ENCODE measurements at places on chromosomes 5 and 9.
A peak's percentile ranks its signal among the peaks of the same experiment; 100 is the strongest.

DNA sequence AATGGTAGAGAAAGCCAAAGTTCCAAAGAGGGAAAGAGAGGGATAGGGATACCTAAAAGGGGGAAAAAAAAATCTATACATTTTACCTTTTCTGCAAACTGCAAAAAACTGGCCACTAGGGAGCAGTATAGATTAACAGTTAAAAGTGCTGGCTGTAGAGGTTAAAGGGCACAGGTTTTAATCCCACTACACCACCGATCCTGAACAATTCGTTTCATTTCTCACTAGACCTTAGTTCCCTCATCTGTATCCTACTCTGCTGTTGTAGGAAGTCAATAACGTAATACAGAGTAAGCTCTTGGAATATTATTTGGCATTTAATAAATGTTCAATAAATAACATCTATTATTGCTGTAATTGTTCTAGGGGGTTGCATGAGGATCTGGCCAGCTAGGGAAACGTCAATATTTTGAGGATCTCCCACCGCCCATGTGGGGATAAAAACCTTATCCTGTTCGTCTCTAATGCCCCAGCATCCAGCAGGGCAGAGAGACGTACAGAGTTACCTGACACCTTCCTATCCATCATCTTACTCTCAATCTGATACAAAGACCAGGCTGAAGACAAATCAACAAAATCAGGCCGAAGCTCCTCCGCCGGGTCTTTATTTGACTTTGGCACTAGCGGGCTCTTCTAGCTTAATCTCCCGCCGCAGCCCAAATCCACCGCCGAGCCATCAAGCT, 757 bp downstream of the CDC26 start:
- no peak for DNase-seq

DNA sequence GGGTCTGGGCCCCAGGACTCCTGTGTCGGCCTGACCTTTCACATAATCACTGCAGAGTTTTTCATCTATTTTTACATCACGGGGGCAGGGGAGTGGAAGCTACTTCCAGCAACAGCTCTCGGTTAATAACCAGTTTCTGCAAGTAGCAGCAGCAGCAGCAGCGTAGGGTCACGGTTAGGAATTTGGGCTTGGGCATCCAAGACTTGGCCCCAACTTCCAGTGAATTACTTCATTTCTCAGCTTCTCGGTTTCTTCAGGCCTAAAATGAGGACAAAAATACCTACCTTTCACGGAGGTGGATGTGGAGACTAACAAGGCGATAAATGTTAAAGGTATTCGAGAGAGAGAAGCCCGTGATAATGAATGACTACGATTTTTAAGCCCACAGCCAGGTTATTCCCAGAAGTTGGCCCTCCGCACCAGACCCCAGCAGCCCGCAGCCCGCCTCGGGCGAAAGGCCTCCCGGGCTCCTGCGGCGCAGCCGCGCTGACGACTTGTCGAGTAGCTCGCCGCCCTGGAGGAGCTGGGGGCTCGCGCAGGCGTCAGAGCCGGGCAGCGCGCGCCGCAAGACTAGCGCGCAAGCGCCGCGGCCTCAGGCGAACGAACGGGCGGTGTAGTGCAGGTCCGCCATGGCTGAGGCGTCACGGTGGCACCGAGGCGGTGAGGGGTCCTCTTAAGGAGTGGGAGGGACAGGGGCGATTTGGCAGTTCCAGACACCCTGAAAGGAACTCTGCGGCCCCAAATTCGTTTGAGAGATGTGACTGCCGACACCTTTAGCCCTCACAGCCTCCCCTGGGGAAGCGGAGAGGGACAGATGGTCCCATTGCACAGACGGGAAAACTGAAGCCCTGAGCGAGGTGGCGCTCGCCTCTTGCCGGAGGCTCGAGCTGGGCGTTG, at the start of gene PKD2L2:
Gene PKD2L2 (plus strand): TSS at position 595 of the 897 bp plus-strand sequence. CDS start 35 bp downstream, at position 630.
- no peak for DNase-seq

DNA sequence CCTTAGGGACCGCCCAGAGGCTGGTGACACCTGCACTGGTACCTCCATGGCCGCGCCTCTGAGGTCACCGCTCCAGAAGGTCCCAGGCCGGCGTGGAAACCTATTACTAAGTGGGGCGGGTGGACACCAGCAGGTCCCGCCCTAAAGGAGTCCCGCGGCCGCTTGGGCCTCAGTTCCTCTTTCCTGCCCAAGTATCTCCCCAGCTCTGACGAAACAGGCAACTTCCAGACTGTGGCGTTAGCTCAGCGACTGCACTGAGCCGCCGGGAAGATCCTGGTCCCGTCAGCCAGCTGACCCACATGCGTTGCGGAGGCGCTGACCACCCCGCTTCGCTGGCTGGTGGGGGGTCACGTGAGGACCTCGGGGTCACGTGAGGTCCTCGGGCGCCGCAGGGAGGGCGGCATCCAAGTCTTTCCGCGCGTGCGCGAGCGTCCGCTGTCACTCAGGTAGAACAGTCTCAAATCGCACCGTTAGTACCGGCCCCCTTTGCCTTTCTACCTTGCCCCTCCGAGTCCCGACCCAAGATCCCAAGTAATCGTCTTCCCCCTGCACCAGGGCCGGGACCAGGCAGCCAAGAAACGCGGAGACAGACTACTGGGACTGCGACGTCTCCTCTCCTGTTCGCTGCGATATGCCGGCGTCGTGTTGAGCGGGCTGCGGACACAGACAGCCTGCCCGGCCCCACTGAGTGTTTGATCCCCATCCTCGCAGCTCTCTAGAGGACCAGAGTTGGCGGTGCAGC, 53.7 kb upstream of the KDM4C start:
- peak; percentile 60 for DNase-seq

DNA sequence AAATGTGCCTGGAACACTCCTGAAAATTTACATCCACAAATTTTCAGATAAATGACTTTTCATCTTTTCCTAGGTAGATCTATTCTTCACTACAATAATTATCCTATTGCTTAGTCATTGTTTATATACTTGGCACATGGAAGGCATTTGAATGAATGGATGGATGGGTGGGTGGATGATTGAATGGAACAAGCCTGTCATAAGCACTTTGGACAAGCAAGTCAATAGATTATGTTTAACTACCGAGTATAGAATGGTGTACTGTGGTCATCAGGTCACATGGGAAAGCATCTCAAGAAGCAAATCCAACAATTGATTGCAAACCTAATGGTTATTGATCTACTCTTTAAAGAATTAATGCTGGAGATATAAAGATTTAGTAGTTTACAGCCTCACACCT, 114.4 kb upstream of the DMRTA1 start:
- DNase-seq = no peak

GRCh38 chr9:72048850-72049249, 11.6 kb downstream of the C9orf57 start:
- DNase-seq = no peak

DNA sequence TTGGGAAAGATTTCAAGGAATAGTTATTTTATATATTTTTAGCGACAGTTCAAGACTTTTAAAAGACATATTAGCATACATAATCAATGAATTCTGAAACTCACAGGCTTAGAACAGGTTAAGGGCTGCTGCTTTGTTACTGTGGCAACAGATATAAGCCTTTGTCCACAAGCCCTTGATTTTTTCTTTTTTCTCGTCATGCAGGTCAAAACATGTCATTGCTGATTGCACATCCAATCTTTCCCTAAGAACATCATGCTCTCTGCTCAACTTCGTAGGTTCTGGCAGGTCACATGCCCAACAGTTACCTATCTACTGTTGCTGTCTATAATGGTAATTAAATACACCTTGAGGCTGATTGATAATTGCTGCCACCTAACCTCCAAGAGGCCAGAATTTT, 172.5 kb upstream of the PTPRD start:
- no peak for DNase-seq

DNA sequence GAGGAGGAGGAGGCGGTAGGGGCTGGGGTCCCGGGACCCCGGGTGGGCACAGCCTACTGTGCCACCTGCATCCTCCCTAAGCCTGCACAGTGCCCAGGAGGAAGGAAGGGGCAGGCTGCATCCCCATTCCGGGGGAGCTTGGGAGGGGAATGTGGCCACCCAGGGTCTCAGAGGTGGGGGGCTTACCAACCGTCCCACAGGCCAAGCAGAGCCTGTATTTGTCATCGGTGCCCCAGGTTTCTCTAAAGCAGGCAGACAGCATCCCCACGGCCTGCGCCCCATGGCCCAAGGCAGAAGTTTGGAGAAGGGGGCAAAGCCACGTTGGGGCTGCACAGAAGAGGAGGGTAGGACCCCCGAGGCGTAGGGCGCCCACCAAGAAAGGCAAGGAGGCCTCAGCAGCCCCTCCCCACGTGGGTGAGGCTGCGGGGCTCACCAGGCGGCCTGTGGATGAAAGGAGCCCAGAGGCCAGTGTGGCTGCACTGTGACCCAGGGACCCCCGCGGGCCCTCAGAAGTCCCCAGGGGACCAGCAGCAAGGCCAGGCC, 507 bp upstream of the GPSM1 start:
- DNase-seq = no peak

- DNase-seq = no peak
Measured at GRCh38 chr5:13771011-13771571, 173.4 kb downstream of the DNAH5 start.

DNA sequence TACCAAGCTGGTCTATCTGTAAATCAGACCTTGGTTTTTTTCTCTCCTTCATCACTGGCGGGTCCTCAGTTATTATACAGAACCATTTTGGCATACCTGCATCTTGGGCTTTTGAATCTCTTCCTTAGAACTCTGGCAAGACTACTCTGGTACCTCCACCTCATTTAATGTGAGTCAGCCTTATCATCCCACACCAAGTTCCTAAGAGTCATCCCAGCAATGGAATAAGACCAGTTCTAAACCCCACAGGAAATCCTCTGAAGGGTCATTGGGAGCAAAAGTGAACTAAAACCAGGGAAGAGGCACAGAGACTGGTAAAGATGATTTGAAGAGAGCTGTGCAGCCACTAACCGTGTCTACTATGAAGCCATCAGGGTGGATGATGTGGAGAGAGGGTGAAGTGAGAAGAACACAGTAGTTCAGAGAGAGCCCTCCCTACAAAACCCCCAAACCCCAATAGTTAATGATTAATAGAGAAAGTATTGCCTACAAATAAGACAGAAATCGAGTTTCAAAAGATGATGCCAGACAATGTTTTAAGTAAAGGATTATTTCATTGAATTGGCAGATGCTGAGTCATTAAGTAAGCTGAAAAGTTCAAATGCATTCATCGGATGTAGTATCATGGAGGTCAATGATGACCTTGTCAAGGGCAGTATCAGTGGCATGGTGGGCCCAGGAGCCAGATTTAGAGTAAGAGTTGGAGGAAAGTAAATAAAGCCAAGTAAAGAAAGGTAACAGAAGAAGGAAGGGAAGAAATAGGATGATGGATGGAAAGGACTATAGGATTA, 85.4 kb downstream of the PCSK1 start:
- no peak for DNase-seq

GRCh38 chr9:114928136-114928535, 2.3 kb downstream of the TNFSF8 start:
- no peak for DNase-seq

DNA sequence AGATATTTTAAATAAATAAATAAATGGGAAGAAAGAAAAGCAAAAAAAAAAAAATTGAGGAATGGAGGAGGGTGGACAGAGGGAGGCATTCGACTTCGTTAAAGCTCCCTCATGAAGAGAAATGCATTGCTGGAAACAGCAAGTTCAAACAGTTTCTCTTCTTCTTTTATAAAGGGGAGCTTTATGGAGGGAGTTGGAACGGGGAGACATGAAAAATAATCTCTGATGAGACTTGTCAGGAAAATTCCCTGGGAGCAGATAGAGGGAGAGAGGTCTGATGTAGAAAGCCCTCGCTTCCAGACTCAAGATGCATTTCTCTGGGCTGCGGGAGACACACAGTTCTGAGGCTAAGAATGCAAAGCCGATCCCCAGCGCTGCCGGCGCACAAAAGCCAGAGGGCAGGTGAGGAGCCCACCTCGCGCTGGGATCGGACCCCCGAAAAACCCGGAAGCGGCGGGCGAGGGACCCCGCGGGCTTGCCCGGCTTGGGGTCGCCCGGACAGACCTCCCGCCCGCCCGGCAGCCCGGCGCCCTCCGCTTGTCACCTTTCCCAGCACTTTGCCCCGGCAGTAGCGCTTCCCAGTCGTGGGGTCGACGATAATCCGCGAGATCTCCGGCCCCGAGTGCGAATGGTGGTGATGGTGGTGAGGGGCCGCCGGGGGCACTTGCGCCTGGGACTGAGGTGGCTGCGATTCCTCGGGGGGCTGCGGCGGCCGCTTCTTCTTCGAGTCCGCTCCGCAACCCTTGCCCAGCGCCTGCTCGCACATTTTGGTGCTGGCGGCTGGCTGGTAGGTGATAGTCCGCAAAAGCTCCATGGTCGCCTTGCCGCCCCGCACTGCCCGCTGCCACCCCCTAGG, 512 bp downstream of the PLK2 start:
- no peak for DNase-seq

DNA sequence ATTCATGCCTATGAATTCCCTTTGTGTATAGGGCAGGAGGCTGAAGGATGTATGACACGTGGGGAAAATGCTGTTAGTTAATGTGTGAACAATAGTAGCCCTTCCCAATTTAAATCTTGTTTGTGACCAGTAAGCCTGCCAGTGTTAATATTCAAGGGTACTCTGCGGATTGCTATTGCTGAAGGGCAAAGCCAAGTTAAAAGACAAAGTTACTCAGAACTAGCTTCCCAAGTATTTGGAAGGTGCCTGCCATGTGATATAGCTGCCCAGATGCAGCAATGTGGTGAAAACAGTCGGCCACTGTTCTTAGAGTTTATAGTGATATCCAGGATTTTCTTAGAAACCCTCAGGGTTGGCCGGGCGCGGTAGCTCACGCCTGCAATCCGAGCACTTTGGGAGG, 34.6 kb downstream of the MARVELD2 start:
- no peak for DNase-seq

DNA sequence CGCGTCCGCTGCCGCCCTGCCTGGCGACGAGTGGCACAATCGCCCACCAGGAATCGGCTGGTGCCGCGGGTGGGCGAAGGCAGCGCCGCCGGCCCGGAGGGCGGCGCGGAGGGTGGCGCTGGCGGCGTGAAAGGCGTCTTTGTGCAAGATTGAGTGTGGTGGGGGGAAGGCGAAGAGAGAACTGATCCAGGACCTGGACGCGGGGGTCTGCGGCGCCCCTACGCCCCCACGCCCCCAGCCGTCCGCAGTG, 4.6 kb upstream of the RGMB start:
- no peak for DNase-seq

DNA sequence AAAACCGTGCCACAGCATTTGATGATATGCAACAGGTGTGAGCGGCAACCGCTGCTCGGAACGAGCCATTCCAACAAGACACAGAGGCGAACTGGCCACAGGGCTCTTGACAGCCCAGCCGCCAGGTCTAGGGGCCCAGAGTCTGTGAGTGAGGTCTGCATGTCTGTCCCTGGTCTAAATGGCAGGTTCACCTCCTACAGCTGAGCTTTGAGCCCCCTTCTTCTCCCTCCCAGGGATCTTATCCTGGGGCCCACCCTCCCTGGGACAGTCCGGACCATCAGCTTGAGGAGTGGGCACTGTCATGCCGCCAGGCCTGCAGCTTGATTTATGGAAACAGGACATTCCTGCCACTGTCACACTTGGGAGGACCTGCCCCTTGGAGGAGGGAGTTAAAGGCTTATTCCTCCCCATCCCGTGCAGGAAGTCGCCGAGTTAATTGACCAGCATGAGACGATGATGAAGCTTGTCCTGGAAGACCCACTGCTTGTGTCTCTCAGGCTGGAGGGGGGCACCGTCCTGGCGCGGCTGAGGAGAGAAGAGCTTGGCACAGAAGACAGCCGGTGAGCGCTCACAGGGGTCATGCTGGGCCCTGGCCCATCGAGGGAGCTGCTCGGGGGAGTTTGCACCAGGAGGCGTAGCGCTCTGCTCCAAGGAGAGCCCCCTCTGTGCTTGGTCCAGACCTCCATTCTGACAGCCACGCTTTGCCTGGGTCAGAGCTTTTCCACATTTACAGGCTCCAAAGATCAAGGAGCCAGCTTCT, 35.5 kb upstream of the LRRC14B start:
- no peak for DNase-seq

GRCh38 chr5:133682451-133682850, 70.1 kb upstream of the FSTL4 start:
- DNase-seq = no peak

- no peak for DNase-seq
Measured at GRCh38 chr5:109060378-109061025, 312.8 kb downstream of the FER start.
